ENCODE measurements at places on chromosomes 4 and X.

- no peak for DNase-seq
Measured at GRCh38 chr4:76523593-76523992, 88.6 kb downstream of the SHROOM3 start.

DNA sequence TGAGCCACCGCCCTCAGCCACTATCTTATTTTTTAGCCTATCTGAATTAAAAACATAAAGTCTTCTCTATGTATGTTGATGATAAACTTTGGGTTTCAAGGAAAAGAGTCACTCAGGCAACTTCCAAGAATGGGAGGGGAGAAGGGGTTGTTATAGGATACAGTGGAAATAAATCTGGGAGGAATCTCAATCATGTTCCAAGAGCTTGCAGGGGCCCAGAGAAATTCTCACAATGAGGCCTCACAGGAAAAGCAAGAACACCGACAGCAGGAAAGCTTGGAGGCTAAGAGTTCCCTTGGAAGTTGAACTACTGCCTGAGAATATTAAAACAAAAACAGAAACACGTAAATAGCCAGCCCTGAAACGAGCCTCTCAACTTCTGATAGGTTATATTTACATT is 384.6 kb upstream of the IGFBP7 start:
- no peak for DNase-seq

DNA sequence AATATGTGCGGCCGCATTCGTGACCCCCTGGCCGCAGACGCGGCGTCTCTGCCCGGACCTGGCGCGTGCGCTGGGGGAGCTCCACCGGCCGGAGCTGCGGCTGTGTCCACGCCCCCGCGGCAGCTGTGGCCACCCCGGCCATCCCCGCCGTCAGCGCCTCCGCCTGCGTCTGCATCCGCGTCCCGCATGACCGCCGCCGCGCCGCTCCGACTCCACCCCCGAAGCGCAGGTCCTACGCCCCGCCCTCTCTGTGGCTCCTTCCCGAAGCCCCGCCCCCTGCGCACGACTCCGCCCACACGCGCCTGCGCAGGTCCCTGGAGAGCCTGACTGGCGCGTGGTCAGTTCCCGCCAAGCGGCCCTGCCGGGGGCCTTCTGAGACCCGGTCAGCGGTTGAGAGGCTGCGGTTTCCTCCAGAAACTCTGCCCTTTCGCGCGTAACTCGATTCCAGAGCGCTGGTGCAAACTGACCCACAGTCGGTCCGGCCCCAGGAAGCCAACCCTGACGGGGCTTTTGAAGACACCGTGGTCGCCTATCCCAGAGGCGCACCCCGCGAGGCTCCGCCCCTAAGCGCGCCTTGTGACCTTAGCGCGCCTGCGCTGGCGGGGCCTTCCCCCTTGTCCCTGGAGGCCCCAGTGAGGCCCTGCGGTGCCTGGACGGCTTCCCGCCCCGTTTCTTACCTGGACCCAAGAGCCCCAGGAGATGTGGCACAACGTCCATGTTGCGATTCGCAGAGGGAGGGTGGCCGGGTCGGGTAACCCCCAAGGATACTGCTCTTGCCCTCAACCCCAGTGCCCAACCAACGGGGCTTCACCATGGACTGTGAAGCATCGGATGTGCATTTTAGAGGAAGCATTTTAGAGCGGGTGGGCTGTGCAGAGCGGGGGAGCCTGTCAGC is at the start of gene LAGE3:
TSS of gene LAGE3 (minus strand) at position 554 of the 895 bp plus-strand sequence. CDS start at position 188, 366 bp downstream.
- DNase-seq: peak; percentile 87

- DNase-seq: no peak
Measured at GRCh38 chrX:106891762-106892460, 11.2 kb downstream of the RIPPLY1 start.

- DNase-seq: no peak
Measured at GRCh38 chr4:134144337-134144736, 57.3 kb downstream of the PABPC4L start.

DNA sequence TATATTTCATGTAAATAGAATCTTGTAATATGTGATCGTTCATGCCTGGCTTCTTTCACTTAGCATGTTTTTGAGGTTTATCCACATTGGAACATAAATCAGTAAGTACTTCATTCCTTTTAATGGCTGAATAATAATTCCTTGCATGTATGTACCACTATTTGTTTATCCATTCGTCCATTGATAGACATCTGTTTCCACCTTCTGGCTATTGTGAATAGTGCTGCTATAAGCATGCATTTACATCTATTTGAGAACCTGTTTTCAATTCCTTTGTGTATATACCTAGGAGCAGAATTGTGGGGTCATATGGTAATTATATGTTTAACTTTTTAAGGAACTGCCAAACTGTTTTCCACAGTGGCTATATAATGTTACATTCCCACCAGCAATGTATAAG is 356.7 kb upstream of the DIPK2B start:
- DNase-seq: no peak

GRCh38 chr4:168797194-168797593 is 212.9 kb downstream of the CBR4 start:
- DNase-seq: no peak

DNA sequence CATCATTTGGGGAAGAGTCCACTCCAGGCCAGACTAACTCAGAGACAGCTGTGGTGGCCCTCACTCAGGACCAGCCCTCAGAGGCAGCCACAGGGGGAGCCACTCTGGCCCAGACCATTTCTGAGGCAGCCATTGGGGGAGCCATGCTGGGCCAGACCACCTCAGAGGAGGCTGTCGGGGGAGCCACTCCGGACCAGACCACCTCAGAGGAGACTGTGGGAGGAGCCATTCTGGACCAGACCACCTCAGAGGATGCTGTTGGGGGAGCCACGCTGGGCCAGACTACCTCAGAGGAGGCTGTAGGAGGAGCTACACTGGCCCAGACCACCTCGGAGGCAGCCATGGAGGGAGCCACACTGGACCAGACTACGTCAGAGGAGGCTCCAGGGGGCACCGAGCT is 3.3 kb upstream of the ERAS start:
- no peak for DNase-seq

DNA sequence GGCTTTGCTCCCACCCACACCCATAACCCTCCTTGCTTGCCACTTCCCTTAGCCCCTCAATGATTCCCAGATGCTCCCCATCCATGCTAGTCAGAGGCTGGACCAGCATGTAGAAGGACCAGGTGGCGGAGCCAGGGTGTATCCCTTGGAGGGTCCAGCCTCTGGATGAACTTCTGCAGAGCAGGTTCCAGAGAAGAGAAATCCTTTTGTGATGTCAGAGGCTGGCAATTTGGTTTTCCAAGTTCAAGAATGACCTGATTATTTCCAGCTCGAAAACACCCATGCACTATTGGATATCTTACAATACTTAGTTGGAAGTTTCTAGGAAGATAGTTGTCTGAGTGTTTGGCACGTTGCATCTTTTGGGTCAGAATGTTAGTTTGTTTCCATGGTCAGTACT is 168.3 kb upstream of the RPS6KA3 start:
- no peak for DNase-seq

- DNase-seq: no peak
Measured at GRCh38 chrX:30653415-30654131, at the start of gene GK. GK (plus strand) TSS chrX:30653423; CDS start chrX:30653538, 115 bp downstream.

- DNase-seq: no peak
Measured at GRCh38 chr4:76950052-76950955, 752 bp downstream of the SEPTIN11 start.

DNA sequence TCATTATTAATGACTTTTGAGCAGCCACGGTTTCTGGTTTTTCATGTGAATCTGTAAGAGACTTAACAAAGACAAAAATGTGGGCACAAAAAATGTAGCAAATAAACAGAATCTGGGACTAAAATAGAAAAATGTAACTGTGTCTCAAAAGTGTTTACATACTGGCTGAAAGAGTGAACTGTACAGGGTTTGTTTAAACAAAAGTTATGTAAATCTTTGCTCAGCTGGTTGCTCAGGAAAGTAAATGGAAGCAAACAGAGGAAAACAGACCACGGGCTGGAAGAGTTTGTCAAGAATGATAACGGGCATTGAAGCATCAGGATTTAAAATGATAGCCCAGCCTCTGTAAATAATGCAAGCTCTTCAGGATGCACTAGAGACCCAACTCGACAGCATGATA is 921.8 kb upstream of the FTHL17 start:
- DNase-seq: no peak

GRCh38 chr4:92864096-92864495 is 560.3 kb downstream of the GRID2 start:
- DNase-seq: no peak

All from stimulated activated CD4-positive, alpha-beta T cell treated with anti-CD3 and anti-CD28 coated beads, Interleukin-1b, Interleukin-23, amount 100 ng/mL, for 1 hour (primary cell).